ENCODE measurements at places on chromosomes 2 and 18.
A peak's percentile ranks its signal among the peaks of the same experiment; 100 is the strongest.

GRCh38 chr18:23071285-23071684 is 64.0 kb upstream of the CABLES1 start:
- DNase-seq: no peak

DNA sequence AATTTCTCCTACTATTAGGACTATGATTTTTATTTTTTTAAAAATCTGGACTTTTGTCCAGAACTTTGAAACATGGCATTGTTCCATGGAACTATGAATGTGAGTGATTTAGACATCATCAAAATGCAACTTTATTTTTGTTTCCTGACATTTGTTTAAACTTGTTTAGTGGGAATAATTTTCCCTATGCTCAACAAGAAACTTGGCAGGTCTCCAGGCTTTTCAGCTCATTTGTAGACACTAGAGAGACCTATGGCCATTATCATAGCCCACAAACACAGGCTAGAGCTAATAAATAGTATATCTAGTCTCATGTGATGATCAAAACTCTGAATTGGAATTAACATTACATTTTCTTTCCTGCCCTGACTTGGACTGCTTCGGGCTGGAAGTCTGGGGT is 145.1 kb upstream of the CELF4 start:
- no peak for DNase-seq

DNA sequence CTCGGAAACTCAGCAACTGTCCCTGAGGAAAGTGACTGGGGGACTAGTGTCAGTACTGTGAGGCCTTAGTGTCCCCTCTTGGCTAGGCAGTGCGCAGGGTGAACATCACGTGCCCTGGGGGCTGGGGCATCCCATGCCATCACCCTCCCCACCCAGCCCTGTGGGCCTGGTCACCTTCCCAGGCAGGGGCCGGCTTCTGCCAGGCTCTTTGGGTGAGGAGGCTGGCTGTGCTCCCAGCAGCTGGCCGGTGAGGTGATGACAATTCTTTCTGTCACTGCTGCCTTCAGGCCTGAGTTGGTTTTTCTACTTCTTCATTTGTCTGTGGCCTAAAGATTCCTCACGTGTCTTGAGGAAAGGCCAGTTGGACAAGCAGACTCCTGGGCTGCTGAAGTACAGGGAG is 180.8 kb downstream of the KLHL29 start:
- DNase-seq: no peak

DNA sequence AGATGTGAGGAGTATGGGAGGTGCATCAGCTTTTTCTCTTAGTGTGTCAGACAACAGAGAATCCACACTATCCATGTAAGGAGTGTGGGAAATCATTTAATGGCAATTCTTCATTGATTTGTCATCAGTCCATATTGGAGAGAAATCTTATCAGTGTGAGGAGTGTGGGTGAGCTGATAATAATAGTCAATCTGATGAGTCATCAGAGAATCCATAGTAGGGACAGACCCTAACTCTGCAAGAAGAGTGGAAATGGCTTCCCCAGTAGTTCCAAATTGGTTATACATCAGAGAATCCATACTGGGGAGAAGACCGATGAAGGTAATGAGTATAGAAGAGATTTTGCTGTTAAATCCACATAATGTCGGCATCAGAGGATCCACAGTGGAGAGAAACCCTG is 150.5 kb upstream of the THUMPD2 start:
- DNase-seq: no peak

- DNase-seq: no peak
These were observed 53.4 kb upstream of the BZW1 start for GRCh38 chr2:200758341-200758740.

DNA sequence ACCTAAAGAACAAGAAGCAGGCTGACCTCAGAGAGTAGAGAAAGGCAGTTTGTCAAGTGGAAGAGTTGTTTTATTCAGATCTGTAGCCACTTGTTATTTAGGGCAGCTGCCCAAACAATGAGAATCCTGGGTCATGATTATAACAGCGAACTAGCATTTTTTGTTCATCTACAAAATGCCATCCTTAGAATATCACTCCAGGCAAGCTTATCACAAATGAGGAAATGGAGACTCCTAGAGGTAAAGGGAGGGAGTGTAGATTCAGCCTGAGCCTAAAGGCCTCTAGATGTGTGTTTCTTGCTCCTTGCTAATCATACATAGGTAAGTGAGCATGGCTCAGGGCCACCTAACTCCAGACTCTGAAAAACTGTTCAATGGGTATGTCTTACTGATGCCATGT is 126.1 kb downstream of the HNMT start:
- DNase-seq: no peak

GRCh38 chr2:12602661-12603060 is 114.1 kb upstream of the TRIB2 start:
- DNase-seq: no peak

DNA sequence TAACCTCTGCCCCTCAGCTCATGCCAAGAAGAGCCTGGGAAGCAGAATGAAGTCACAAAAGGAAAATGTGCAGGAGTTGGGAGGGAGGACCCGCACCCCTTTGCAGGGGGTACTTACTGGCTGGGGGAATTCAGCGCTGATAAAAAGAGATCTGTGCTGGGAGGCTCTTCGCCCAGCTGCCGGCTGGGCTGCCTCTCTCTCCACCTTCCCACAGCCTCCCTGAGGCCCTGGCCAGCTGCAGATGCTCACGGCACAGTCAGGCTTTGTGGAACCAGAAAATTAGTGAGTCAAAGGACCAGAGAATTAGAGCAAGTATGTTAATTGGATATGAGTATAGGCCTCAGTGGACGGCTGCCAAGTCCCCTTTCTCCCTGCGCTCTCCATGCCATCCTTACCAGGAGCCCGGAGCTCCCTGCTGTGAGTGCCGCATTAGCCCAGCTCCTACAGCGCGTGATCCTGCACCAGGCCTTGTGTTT is 181.7 kb upstream of the SH3BP4 start:
- DNase-seq: no peak

DNA sequence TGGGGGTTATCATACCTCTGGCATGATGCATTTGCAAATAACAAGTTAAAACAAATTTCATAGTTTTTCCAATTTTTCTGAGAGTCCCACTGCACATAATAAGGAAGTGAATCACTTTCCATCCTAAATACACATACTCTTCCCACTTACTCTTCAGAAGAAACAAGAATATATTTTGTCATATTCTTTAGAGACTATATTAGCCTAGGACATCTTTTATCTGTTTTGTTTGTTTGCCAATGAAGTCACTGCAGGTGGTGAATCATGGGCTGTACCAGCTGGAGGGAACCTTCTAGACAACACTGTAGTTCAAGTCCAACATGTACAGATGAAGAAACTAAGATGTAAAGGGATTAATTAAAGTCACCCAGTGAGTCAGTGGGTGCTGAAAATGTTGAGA is 116.8 kb downstream of the XIRP2 start:
- DNase-seq: no peak

DNA sequence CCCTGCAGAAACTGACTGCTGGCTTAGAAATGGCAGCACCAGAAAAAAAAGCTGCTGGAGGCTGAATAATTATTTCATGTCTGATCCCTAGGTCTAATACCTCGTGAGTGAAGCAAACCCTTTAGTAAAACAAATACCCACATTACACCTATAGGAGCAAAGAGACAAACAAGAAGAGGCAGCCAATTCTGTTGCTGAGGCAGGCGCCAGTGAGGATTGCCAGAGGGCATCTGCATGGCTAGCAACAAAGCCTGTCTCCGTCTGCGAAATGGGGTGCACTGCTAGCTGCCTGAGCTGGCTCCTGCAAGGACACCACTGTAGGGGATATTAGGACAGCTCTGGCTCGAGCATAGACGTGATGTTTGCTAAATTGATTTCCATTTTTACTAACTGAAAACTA is 509.7 kb downstream of the TDRD15 start:
- no peak for DNase-seq

GRCh38 chr18:12076424-12077140 is 17.1 kb upstream of the ANKRD62 start:
- DNase-seq: no peak

DNA sequence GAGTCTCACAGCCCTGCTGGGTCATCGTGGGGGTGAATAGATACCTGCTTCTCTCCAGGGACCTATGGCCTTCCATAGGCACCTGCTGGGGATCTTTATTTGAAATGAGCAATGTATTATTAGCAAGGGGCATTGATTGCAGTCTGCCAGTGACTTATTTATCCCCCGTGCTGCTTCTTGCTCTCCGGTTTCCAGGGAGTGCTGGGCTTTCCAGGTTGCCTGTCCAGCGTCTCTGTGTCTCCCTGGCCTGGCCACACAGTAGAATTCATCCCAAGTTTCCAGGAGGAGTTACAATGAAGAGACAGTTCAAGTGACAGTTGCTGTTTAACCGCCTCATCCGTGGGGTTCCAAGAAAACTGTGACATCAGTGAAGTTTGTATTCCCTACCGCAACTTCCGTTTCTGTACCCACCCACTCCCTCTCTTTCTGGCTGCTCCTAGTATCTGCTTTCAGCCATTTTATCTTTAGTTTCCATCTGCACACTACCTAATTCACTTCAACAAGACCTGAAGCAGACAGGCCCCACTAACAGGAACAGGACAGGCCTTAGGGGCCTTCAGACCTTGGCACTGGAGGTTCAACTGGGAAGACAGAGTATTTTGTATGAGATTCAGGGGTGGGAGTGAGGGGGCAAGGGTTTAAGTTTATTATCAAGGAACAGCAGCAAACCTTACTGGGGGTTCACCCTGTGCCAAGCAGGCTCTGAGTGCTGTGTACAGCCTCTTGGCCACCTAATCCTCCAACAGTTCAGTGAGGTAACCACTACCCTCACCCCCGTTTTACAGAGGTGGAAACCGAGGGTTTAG is 134.8 kb downstream of the PRKCE start:
- DNase-seq: no peak

GRCh38 chr18:31065036-31065773 is 22.7 kb upstream of the DSC3 start:
- no peak for DNase-seq

DNA sequence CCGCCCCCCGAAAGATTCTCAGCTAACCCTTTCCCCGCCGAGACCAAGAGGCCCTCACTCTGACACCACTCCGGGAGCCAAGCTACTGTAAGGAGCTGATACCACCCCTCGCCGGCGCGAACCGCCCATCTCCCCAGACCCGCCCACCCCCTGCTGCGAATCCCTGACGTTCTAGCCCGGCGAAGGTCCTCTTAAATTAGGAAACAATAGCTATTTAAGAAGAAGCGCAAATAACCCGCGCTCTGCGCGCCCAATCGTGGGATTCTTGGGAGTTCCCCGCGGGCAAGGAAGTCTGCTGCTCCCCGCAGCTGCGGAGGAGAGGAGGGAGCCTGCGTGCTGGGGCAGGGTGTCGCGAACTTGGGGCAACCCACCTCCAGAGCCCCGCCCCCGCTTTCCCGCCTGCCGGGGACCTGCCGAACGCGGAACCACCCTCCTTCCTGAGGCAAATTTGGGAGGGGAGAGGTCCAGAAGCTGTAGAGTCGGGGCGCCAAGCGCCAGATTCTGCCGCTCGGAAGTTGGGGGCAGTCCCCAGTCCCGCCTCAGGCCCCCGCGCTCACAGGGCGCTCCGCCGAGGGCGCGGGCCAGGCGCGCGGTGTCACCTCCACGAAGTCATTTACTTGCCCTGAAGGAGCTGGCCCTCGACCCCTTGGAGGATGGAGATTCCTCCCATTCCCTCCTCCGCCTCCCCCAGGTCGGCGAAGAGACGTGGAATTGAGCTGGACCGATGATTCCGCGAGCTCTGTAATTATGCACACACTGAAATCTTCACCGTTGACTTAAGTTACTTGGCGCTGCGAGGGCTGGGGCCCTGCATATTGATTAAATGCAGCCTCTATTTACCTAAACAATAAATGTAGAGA is 8.4 kb upstream of the SP9 start:
- DNase-seq: no peak

DNA sequence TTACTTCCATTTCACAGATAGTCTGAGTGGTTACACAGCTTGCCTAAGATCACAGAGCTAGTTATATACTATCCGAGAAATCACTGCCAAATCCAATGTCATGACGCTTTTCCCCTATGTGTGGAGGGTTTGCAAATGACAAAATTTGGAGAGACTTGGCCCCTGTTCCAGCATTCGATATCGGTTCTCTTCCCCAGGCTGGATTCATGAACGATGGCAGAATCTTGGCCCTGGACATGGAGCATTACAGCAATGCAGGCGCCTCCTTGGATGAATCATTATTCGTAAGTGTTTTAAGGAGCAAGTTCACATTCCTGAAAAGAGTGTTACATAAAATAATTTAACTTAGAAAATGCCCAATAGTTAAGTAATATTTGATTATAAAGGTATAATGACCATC is 55.1 kb downstream of the AOX1 start:
- DNase-seq: no peak

- no peak for DNase-seq
These were observed 22.3 kb downstream of the GPR35 start for GRCh38 chr2:240647503-240648154.

- no peak for DNase-seq
These were observed 160.5 kb downstream of the SETBP1 start for GRCh38 chr18:44841221-44841620.

DNA sequence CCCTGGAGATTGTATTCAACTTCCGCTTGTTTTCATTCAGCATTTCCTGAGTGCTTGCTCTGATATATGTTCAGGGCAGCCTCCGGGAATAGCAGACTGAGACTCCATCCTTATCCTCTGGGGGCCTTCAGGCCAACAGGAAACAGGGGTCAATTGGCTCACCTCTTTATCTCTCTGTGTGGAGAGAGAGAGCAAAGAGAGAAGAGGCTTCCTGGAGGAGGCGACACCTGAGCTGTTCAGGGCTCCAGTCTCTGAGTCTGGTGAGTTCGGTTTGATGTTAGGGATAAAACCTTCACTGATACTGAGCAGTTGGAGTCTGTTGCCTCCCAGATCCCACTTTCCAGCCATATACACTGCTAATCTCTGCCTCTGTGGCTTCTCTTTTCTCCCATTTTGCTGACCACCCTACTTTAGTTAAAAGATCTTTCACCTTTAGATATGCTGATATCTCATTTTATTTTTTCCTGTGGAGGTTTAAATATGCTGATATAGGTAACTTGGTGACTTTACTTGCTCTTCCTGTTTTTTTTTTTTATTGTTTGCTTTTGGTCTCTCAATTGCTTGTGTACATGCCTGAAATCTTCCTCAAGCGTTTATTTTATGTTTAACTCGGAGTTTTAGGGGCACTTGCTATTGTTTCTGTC is 56.9 kb downstream of the KCNS3 start:
- DNase-seq: no peak

- DNase-seq: peak; percentile 53
These were observed 175.1 kb downstream of the GALNT1 start for GRCh38 chr18:35756506-35757117.
